Stimulated activated CD8-positive, alpha-beta memory T cell treated with anti-CD3 and anti-CD28 coated beads, Interleukin-2, amount 100 ng/mL, for 48 hours (primary cell): ENCODE measurements at places on chromosomes 3 and 15.

DNA sequence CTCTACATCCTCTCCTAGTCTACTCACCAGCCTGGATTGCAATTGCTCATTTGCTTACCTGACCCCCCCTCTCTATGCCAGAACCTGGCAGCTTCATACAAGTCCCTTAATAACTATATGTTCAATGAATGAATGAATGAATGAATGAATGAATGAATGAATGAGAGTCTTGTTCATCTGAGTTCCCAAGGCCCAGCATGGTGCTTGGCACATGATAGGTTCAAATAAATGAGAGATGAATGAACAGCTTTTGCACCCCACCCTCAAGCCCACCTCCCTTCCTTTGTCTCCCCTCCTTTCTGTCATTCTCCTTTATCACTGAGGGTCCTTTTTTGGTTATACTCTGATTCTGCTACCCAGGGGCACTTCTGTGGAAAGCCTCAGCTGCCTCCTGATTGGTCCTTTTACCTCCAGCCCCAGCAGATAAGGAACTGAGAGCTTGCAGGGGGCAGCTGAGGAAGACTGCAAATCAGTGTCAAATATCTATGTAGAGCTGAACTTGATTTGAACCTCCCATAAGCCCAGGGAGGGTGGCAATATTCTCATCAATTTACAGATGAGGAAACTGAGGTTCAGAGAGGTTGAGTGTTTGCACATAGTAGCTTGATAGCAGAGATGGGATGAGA is 54.1 kb upstream of the CHRNB4 start:
- no peak for DNase-seq

DNA sequence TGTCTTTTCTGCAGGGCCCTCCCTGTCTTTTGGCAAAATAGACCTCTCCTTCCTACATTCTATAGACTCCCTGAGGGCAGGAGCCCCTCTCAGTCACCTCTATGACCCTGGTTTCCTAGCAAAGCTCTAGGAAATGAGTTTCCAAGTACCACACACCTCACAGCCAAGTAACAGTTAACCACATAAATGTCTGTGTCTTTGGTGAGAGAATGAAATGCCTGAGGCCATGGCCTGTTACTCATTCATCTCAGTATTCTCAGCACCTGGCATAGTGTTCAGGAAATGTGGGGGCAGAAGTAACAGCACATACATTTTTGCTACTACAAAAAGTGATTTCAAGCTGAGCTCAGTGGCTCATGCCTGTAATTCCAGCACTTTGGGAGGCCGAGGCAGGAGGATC is 21.0 kb downstream of the RFT1 start:
- DNase-seq, result no peak

GRCh38 chr3:120429921-120430361 is 20.9 kb downstream of the FSTL1 start:
- no peak for DNase-seq

DNA sequence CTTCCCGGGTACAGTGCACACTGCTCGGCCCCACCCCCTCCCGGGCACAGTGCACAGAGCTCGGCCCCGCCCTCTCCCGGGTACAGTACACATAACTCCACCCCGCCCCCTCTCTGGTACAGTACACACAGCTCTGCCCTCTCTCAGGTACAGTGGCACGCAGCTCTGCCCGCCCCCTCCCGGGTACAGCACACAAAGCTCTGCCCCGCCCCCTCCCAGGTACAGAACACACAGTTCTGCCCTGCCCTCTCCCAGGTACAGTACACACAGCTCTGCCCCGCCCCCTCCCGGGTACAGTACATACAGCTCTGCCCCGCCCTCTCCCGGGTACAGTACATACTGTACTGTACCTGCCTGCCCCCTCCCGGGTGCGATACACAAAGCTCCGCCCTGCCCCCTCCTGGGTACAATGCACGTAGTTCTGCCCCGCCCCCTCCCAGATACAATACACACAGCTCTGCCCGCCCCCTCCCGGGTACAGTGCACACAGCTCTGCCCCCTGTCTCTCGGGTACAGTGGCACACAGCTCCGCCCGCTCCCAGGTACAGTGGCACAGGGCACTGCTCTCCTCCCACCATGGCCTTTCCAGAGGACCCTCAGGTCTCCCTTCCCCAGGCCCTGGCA is 16.4 kb upstream of the PRR20G start:
- no peak for DNase-seq

GRCh38 chr15:49088996-49089395 is 42.8 kb upstream of the SECISBP2L start:
- no peak for DNase-seq

DNA sequence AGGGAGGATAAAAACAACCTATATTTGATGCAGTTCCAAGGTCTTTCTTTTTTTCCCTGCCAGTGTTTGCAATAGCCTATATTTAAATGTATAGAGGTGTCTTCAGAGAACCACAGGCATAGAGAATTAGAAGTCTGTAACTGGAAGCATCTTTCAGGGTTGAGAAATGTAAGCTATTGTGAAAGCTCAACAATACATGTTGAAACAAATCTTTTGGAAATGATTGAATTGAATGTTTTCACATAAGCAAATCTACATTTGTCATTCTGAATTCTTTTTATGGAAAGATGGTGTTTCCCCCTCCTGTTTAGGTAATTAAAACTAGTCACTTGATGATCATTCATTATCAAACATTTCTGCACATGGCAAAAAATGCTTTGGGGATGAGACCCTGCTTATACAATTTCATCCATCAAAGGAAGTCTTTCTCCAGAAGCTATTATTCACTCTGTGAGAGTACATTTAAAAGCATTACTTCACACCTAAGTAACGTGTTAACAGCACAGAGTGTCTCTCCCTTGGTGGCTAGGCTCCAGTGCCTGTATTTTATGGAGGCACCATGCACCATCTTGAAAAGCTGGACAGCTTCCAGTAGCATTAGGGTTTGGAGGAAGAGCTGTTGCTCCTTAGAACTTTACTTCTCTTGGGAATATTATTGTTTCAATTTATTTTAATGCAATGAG is 406.2 kb downstream of the LSAMP start:
- no peak for DNase-seq

GRCh38 chr15:42077689-42078088 is 16.7 kb downstream of the PLA2G4D start:
- DNase-seq, result no peak

- no peak for DNase-seq
These were observed 39.3 kb downstream of the KLHL6 start for GRCh38 chr3:183515968-183516851.

- DNase-seq, result no peak
These were observed 93.2 kb downstream of the GHSR start for GRCh38 chr3:172354931-172355499.

DNA sequence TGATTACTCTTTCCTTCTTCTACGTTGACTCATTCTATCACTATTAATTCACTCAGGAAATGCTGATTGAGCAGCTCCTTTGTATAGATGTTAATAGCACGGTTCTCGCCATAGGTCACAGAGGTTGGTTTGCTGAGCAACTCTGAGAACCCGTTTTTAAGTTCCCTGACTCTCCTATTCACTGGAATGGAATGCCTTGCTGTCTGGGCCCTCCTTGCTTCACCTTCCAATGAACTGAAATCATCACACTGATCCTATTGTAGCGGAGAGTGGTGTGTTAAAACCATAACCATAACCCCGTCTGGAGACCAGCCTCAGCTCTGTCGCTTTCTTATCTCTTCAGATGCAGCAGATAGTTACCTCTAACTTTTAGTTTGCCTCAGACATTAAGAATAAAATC is 323.6 kb downstream of the GABRB3 start:
- DNase-seq, result no peak

- DNase-seq, result no peak
These were observed 33.0 kb downstream of the IL20RB start for GRCh38 chr3:136990826-136991225.

- no peak for DNase-seq
These were observed 58.9 kb upstream of the WNT5A start for GRCh38 chr3:55545995-55546394.

DNA sequence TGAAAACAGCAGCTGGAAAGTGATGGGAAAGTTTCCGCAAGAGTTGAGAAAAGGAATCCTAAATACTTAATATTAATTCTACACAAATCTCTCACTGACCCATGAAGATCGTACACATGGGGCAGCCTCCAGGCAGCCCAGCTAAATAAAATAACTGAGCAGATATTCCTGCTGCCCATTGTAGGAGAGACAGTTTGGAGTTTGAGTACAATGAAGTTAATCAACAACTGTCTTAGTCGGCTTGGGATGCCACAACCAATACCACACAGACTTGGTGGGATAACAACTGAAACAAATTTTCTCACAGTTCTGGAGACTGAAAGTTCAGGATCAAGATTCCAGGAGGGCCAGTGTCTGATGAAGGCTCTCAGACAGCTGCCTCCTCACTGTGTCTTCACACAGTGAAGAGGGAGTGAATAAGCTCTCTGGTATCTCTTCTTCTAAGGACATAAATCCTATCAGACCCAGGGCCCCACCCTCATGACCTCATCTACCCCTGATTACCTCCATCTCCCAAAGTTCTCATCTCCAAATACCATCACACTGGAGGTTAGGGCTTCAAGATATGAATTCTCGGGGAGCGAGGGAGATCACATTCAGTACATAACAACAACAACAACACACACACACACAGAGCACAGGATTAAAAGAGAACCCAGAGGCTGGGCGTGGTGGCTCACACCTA is 9.7 kb downstream of the TRPM7 start:
- no peak for DNase-seq
